ENCODE measurements at places on chromosomes 4 and X. TPM values are rescaled to one million over a fixed set of nuclear protein-coding genes. Genes with fewer than 3 reads are reported as not detected.

The VCX3B gene
- 0.17 TPM for polyA plus RNA-seq

GRCh38 chr4:87353592-87353991, 30.9 kb upstream of the HSD17B13 start:
- no peak for DNase-seq

DNA sequence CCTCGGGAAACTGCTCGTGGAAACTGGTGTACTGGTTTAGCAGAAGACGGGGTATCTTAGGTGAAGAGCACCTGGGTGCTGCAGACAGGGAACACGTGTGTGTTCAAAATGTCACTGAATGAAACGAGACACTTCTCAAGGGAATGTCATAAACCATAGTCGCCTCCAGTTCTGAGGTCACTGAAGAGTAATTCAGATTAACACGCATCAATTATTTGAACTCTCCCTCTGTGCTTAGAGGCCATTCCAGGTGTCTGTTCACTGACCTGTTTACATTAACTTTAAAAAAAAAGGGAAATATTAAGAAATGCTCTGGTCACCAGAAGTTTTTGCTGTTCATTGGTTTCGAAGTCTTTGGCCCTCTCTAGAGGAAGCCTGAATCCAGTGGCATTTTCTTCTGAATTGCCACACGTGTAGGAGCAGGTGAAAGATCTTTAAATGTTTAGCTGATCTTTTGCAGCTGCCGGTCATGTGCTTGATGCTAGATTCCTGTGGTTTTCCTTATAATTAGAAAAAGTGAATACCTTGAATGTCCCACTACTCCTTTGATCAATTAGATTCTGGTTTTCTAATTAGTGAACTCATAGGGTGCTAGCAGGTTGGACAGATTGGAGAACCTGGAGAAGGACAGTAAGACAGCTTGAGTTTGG, 330.5 kb downstream of the ARHGAP10 start:
- no peak for DNase-seq

GRCh38 chr4:8556341-8557150, 23.6 kb upstream of the GPR78 start:
- DNase-seq = no peak

- no peak for DNase-seq
Observed at GRCh38 chr4:38193236-38193863, 233.2 kb downstream of the PTTG2 start.

GRCh38 chr4:68416591-68416990, 30.7 kb upstream of the TMPRSS11E start:
- DNase-seq = no peak

- DNase-seq = no peak
Observed at GRCh38 chr4:7000421-7001176, 42.6 kb upstream of the TADA2B start.

DNA sequence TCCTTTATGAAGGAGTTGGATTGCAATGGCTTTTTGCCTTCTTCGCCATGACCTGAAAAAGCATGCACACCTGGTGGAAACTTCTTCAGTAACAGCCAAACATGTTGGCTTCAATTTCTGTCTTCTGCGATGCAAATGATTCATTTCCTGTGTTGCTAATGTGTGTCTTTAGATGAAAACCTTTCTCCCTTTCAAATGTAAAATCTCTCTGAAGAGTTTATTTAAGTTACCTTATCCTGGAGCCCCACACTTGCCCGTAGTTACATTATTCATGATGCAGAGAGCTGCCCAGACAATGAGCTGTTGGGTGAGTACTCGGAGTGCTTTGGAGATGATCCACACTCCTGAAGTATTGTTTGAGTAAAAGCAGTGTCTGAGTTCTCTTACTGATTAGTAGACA, 1100.9 kb downstream of the RPA4 start:
- no peak for DNase-seq

GRCh38 chr4:155668707-155669220, 2.1 kb downstream of the GUCY1A1 start:
- DNase-seq = no peak

DNA sequence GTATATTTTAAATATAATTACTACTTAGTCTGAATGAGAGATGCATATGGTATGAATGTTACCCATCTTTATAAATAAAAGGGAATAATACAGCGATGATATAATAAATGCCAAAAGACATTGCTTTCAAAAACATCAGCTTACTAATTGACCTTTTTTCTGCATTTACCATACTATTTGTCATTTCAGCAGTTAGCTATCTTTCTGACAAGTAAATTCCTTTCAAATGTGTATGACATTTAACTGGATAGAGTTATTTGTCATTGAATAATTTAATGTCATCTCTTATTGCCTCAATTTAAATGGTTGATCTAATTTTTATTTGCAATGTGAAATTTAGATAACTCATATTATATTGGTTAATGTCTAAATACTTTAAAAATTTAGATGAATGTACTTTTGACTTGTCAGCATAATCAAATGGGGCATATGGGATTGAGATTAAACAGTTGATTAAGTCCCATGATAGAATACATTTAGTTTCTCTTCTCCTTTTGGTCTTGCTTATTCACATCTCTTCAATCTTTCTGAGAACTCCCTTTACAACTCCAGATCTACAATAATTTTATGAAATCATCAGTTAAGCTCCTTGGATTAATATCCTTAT, 350.9 kb downstream of the PCDH18 start:
- no peak for DNase-seq

DNA sequence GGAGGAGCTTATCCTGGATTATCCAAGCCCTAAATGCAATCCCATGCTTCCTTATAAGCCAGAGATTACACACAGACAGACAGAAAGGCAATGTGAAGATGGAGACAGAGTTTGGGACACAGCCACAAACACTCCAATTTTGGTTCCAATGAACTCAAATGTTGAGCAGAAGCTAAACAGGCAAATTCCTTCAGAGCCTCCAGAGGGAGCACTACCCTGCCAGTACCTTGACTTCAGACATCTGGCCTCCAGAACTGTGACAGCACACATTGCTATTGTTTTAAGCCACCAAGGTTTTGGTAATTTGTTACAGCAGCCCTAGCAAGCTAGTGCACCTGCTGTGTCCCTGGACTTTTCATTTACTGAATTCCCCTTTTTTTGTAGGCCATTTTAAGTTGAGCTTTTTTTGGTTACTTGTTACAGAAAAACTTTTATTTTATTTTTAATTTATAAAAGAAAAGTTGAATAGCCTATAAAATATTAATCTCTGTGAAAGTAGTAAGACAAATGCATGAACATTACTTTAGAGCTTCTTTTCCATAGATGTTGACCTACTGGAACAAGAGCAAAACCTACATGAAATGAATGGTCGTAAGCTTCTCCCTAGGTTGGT, 33.4 kb upstream of the SRD5A3 start:
- DNase-seq = no peak

- DNase-seq = no peak
Observed at GRCh38 chr4:159382856-159383561, 280.1 kb downstream of the RAPGEF2 start.

DNA sequence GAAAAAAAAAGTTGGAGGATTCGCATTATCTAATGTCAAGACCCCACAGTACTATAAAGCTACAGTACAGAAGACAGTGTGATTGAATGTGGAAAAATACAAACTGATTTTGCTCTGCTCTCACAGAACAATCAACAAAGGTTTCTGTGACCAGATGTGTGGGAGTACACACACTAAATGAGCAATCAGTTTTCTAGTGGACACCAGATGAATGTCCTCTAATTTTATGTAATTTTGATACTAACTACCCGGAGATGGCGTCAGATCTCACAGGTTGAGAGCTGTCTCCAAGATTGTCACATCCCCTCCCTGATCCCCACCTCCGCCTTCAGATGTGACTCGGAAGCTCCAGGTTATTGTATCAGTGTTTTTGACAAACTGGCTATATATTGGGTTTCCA, 81.9 kb upstream of the HUWE1 start:
- DNase-seq = no peak

DNA sequence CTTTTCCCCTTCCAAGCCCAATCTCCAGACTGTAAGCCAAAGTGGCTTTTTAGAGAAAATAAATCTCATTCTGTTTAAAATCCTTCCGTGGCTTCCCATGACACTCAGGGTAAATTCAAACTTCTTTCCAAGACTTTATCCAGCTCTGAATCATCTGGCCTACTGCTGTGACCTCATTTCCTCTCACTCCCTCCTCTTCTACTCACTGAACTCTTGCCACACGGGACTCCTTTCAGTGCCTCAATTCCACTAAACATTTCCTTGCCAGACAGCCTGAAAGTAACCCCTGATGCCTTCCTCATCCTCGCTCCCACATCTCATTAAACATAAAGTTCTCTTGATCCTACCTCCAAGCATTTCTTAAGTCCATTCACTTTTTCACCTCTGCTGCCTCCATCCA, 27.8 kb upstream of the RNF128 start:
- DNase-seq = no peak

GRCh38 chr4:138572007-138572406, 329.9 kb upstream of the SLC7A11 start:
- DNase-seq = no peak

The NR0B1 gene
- polyA plus RNA-seq = 0.07 TPM

GRCh38 chr4:11954093-11954492, 525.4 kb upstream of the HS3ST1 start:
- no peak for DNase-seq

- no peak for DNase-seq
Observed at GRCh38 chr4:10021653-10022023, 341 bp upstream of the SLC2A9 start.

GRCh38 chr4:138751309-138751708, 264.3 kb upstream of the NOCT start:
- no peak for DNase-seq

- DNase-seq = no peak
Observed at GRCh38 chrX:97026406-97026805, 142.7 kb downstream of the RPA4 start.

DNA sequence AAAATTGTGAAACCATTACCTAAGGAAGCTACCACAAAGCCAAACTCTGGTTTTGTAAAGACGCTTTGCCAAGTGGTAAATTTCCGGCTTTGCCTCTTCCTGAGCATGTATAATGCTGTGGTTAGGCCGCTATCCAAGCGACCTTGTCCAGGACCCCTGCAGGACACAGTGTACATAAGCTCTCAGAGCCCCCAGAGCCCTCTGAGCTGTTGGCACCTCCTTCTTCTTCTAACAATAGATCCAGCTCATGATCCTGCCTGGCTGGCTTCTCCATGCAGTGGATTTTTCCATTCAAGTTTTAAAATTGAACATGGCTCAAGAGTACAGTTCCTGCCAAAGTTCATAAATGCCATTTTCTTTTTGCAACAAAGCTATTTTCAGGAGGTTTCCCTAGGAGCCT, 326.7 kb downstream of the MAPK10 start:
- peak; percentile 33 for DNase-seq

DNA sequence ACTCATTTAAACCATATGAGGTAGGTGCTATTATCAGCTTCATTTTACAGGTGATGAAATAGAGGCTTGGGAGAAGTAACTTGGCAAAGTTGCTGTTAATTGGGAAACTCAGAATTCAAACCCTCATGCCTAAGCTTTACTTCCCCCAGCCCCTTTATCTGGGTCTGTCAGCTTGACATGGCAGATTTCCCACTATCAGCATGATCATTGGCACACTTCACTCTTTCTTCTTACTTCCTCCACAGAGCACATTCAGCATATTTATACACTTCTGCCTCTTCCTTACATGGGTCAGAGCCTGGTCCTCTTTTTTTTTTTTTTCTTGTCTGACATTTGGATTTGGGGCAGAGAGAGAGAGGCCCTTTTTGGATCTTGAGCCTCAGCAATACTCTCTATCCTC, 56.5 kb upstream of the ARX start:
- no peak for DNase-seq

DNA sequence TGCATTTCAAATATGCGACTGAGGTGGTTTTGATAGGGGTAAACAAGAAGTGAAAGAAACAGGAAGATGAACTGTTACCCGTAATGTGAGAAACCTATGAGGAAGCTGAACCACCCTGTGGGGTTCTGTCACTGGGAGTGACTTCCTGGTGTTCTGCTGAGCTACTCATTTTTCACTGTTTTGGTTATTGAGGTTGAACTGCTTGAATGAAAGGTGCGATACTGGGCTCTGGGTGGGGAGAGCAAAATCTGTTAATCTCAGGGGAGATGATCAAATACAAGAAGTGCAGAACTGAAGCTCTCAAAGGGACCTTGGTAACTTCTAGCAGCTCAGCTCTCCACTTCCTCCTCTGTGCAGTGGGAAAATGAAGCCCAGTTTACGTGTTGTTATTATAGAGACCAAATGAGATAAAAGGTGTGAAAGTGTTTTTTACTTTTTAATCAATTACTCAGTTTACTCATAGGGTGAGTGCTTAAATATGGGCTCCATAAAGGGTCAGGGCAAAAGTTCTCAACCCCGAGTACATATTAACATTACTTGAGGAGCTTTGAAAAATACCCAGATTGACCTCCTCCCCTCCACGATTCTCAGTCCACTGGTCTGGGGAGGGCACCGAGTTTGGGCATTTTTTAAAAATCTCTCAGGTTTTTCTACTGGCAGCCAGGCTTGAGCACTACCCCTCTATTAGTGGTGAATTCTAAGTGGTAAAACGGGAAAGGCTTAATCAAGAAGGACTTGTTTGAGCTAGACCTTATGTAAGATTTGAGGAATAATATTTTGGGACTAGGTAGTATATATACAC, 66.7 kb downstream of the COQ2 start:
- no peak for DNase-seq

DNA sequence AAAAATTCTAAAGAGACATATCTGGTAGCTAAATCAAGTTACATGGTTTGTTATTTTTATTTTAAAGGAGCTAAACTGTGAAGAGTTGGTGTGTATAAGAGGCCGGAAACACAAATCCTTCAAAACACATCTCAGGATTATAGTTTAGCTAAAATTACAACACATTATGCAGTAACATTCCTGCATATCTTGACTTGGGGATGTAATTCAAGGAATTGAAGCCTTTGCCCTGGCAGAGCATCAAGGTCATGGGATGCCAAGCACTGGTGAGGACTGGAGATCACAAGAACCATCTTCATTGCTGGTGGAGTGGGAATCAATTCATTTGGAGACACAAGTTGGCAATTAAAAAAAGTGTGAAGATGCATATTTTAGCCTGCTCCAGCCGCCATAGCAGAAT, 86.8 kb upstream of the LSM6 start:
- DNase-seq = no peak

- DNase-seq = no peak
Observed at GRCh38 chr4:11735651-11736050, 307.0 kb upstream of the HS3ST1 start.

DNA sequence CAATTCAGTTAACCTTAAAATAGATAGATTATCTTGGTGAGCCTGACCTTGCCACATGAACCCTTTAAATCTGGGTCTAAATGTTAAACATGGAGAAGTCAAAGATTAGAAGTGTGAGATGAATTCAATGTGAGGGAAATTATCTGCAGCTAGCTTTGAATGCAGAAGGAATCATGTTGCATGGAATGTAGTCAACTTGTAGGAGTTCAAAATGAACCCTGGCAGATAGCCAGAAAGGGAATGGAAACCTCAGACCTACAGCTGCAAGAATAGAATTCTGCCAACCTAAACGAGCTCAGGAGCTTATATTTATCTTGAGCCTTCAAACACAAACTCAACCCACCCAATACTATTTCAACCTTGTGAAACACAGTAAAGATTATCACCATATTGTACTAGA, 632.5 kb downstream of the KCTD8 start:
- no peak for DNase-seq

DNA sequence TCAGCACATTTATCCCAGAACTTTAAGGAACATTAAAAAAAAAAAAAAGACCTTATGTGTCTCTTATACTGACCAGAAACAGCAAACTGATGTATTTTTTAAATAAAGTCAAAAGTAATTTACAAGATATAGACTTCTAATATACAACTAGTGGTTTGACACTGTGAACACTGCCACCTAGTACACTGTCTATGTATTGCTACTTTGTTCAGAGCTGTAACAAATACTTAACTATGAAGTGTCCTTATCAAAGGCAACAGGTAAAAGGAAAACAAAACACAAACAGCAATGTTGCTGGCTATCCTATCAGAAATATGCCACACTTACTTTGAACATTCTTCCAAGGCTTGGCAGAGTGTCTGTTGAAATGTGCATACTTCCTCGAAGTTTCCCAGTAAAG, 60.4 kb downstream of the CD40LG start:
- no peak for DNase-seq

Measured in right lung (tissue), 10 donors.